Activated naive CD8-positive, alpha-beta T cell treated with anti-CD3 and anti-CD28 coated beads, Interleukin-2, amount 50 U/mL, for 24 hours (primary cell): ENCODE measurements at places on chromosomes 6 and 20.

- no peak for DNase-seq
- H3K27ac ChIP-seq, result no peak overlapping the region
- peaks cover 2% of the 10 kb centered on the region for H3K36me3 ChIP-seq
- no peak overlapping the region for H3K4me3 ChIP-seq
- H3K27me3 ChIP-seq, result no peaks in the 10 kb centered on the region
These were observed 26.1 kb downstream of the CEP57L1 start for GRCh38 chr6:109121411-109121810.

DNA sequence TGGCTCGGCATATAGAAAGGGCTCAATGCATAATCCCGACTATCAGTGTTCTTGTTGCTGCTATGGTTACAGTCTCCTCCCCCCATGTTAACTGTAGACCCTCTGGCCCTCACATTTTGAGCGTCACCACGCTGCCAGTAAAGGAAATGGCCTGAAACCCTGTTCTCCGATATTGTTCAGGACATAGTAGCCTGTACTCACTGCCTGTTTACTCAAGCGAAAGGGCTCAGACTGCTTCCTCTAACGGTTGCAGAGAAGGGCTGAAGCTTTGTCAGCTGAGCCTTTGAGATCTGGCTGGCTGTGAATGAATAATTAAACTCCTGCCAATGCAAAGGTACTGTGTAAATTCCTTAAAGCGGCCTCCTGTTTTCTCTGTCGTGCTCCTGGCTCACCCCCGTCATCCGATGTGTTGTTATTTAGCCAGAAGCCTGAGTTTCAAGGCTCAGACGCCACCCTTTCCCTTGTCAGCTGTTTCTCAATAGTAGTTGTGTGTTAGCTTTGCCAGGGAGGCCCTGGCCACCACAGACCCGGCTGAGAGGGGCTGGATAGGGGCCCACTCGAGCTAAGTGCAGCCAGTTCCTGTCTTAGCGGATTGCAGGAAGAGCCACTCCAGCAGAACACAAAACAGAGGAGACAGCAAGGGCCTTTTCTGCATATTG, 31.2 kb upstream of the RALGAPA2 start:
- no peak for DNase-seq
- peaks cover 1% of the 10 kb centered on the region for H3K4me1 ChIP-seq
- H3K27ac ChIP-seq, result no peak overlapping the region
- no peak overlapping the region for H3K4me3 ChIP-seq
- H3K36me3 ChIP-seq, result peaks cover under 1% of the 10 kb centered on the region
- peaks cover 6% of the 10 kb centered on the region for H3K27me3 ChIP-seq

DNA sequence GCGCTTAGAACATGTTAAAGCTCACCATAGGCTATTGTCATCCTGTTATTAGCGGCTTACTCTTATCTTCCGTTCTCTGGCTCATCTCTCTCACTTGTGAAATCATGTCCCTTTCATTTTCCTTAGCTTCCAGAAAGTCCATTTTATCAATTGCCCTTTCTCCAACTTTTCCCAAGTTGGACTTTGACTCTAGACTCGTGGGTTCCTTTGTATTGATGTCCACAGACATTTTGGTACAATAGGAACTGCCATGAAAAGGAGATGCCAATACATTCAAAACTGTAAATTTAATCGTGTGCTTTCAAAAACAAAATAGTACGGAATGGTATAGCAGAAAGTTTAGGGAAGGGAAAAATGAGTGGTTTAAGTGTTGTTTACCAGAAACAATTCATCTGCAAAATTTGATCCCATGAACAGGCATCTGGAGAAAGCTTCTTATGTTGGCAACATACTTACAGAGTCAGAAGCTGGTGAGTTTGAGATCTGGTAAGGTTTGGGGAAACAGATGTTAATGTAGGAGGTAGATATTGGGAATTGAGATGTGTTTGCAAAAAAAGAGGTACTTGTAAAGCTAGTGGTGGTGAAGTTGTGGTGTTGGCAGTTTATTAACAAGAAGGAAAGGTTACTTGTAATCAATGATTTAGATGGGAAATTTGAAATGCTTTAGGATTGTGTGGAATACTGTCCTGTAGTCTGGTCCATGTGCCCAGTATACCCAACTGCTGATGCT, 10.2 kb upstream of the HIVEP1 start:
- no peaks in the 10 kb centered on the region for H3K27me3 ChIP-seq
- no peak overlapping the region for H3K4me3 ChIP-seq
- H3K36me3 ChIP-seq, result no peaks in the 10 kb centered on the region
- peaks cover 21% of the 10 kb centered on the region for H3K4me1 ChIP-seq
- peak overlapping the region; percentile 12 for H3K27ac ChIP-seq

DNA sequence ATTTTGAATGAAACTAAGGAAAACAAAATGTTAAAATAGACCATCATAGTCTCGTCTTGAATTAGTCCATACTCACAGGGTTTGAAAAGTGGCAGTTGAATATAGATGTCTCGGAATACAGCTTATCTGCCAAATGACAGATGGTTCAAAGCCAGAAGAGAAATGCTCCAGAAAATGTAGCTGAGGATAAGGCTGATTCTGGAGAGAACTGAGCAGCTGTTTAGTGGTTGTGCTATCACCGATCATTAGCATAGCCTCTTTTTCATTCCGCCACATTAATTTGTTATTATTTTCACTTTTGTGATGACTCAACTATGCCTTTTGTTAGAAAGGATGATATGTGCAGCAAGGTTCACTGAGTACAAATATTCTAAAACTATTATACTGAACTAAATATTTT, 390.2 kb upstream of the MAN1A1 start:
- H3K27ac ChIP-seq, result no peak overlapping the region
- peaks cover 6% of the 10 kb centered on the region for H3K27me3 ChIP-seq
- H3K4me1 ChIP-seq, result no peaks in the 10 kb centered on the region
- H3K36me3 ChIP-seq, result no peaks in the 10 kb centered on the region
- no peak overlapping the region for H3K4me3 ChIP-seq
- no peak for DNase-seq

DNA sequence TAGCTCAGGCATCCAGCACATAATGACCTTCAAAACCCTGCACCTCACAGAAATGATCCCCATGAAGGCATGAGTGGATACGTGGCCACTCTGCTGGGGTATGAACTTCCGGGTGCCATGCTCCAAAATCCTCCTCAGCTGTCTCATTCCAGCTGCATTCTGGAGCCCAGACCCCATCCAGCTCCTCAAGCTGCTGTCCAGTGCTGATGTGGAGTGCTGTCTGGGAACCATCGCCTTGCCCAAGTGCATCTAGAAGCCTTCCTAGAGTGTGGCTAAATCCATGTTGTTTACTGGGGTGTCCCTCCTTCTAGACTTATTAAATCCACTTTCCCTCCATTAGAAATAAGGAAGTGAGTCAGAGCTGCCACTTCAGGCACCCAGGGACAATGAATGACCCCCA, 130.8 kb upstream of the PTPRT start:
- H3K36me3 ChIP-seq, result no peaks in the 10 kb centered on the region
- H3K27me3 ChIP-seq, result peaks cover 3% of the 10 kb centered on the region
- no peak overlapping the region for H3K4me3 ChIP-seq
- DNase-seq, result no peak

- peaks cover 4% of the 10 kb centered on the region for H3K36me3 ChIP-seq
- H3K27me3 ChIP-seq, result no peaks in the 10 kb centered on the region
- H3K4me1 ChIP-seq, result peaks cover 3% of the 10 kb centered on the region
- no peak overlapping the region for H3K4me3 ChIP-seq
- no peak for DNase-seq
These were observed 103.8 kb downstream of the RALGAPA2 start for GRCh38 chr20:20608641-20609040.

- no peaks in the 10 kb centered on the region for H3K36me3 ChIP-seq
- DNase-seq, result no peak
- no peak overlapping the region for H3K4me3 ChIP-seq
These were observed 1.2 kb downstream of the LAMA5 start for GRCh38 chr20:62365814-62366369.

- H3K4me1 ChIP-seq, result no peaks in the 10 kb centered on the region
- no peak overlapping the region for H3K4me3 ChIP-seq
- H3K27ac ChIP-seq, result no peak overlapping the region
These were observed 152.3 kb downstream of the ALDH8A1 start for GRCh38 chr6:134797400-134798113.

- no peaks in the 10 kb centered on the region for H3K4me1 ChIP-seq
- no peak overlapping the region for H3K27ac ChIP-seq
- H3K27me3 ChIP-seq, result peaks cover 12% of the 10 kb centered on the region
These were observed 101.9 kb upstream of the ARMC2 start for GRCh38 chr6:108746366-108746765.

DNA sequence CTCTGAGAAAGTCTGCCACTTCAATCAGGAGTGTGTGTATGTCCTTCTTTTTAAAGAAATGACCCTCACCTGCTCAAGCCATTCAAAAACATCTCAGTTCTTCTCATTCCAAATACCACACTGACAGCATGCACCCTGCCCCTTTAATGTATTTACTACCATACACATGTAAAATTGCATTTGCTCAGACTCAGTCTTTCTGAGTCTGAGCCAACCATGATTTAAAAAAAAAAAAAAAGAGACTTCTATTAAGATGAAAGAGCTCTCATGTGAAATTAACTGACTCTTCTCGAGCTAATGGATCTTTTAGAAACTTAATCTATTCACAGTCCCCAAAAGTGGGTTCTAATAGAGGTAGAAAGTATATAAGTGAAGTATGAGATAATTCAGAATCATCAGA, 1.4 kb upstream of the FILIP1 start:
- no peak overlapping the region for H3K27ac ChIP-seq
- DNase-seq, result no peak
- H3K4me3 ChIP-seq, result no peak overlapping the region
- H3K4me1 ChIP-seq, result peaks cover 17% of the 10 kb centered on the region

- no peak for DNase-seq
- peaks cover 7% of the 10 kb centered on the region for H3K36me3 ChIP-seq
- no peak overlapping the region for H3K4me3 ChIP-seq
- peak overlapping the region; percentile 65 for H3K27ac ChIP-seq
- H3K4me1 ChIP-seq, result peaks cover 9% of the 10 kb centered on the region
These were observed 54.4 kb downstream of the RTN4IP1 start for GRCh38 chr6:106574741-106575458.

DNA sequence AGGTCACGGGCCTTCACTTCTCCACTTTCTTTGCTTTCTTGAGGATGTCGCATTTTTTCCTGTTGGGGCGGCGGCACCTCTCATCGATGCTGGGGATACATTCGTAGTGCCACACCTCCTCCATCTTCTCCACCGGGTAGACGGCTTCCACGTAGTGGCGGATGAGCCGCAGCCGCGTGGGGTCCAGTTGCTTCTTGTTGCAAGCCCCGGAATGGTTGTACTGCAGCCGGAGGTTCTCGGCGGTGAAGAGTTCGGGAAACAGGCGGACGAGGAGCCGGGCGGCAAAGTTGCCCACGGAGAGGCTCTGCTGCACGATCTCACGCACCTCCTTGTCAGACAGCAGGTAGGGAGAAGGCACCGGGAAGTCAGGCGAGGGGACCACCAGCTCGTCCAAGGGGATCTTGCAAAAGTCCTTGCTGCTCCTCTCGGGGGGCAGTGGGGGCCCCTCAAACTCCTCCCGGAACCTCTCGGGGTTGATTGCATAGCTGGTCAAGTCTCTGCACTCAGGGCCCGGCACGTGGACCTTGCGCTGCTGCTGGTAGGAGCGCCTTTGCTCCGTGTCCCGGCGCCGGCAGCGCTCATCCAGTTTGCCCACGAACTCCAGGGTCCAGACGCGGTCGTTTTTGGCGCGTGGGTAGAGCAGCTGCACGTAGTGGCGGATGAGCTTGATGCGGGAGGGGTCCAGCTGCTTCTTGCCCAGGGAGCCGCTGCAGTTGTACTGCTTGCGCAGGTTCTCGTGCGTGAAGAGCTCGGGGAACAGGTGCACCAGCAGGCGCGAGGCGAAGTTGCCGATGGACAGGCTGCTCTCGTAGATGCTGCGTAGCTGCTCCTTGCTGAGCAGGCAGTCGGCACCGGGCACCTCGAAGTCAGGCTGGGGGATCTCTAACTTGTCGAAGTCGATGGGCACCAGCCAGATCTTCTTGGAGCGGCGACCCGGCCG, 41.0 kb downstream of the MTRES1 start:
- no peak overlapping the region for H3K4me3 ChIP-seq
- DNase-seq, result no peak
- H3K36me3 ChIP-seq, result peaks cover 14% of the 10 kb centered on the region
- H3K27ac ChIP-seq, result no peak overlapping the region
- H3K27me3 ChIP-seq, result no peaks in the 10 kb centered on the region
- peaks cover 31% of the 10 kb centered on the region for H3K4me1 ChIP-seq

DNA sequence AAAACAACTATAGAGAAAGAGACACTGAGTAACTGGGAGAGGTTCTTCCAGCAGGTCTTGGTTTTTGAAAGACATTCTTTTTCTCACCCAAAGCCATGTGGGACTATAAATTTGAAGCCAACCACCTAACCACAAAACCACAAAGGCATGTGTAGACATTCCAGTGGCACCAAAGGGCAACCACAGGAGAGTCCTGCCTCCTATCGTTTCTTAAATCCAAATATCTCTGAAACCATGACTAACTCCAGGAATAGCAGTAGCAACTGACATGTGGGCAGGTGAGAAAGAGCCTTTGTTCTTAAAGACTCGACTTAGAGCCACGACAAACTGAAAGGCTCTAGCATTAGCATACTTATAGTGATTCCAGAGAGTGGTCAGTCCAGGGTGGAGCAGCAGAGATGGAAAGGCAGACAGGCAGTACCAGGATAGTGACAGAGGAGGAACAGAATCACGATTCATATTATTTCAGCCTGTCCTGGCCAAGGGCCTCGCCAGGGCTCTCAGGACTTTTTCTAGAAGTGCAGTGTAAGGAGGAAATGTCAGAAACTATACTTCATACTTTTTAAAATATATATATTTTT, 9.4 kb upstream of the COL9A1 start:
- H3K36me3 ChIP-seq, result no peaks in the 10 kb centered on the region
- no peak overlapping the region for H3K27ac ChIP-seq
- no peak for DNase-seq
- H3K27me3 ChIP-seq, result peaks cover 22% of the 10 kb centered on the region
- peaks cover 2% of the 10 kb centered on the region for H3K4me1 ChIP-seq
- no peak overlapping the region for H3K4me3 ChIP-seq

- H3K27ac ChIP-seq, result peak overlapping the region; percentile 59
- H3K4me1 ChIP-seq, result peaks cover 75% of the 10 kb centered on the region
- no peaks in the 10 kb centered on the region for H3K27me3 ChIP-seq
- no peak for DNase-seq
- peaks cover 23% of the 10 kb centered on the region for H3K36me3 ChIP-seq
These were observed 1.5 kb downstream of the RALY start for GRCh38 chr20:33995053-33995831.

DNA sequence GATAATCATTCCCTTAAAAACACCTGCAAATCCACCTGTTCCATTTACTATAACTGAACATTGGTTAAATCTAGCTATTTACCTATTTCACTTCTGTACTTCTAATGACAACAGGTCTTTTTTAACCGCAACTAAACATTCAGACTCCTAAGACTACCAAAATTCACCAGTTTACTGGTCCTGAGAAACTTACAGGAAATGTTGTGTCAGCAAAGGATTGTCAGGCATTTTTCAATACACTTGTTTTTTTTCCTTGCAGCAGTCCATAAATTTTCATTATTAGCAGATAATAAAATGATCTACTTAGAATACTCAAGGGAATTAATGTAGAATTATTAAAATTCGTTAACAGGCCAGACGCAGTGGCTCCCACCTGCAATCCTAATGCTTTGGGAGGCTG, 5.3 kb downstream of the ZUP1 start:
- no peaks in the 10 kb centered on the region for H3K27me3 ChIP-seq
- no peak for DNase-seq
- H3K4me1 ChIP-seq, result peaks cover 56% of the 10 kb centered on the region
- no peak overlapping the region for H3K27ac ChIP-seq
- H3K4me3 ChIP-seq, result no peak overlapping the region
- peaks cover 27% of the 10 kb centered on the region for H3K36me3 ChIP-seq
